ENCODE measurements at places on chromosomes 7 and 10. TPM values are rescaled to one million over a fixed set of nuclear protein-coding genes. Genes with fewer than 3 reads are reported as not detected.

- DNase-seq = no peak
Observed at GRCh38 chr7:127816354-127817190, 164.6 kb downstream of the SND1 start.

DNA sequence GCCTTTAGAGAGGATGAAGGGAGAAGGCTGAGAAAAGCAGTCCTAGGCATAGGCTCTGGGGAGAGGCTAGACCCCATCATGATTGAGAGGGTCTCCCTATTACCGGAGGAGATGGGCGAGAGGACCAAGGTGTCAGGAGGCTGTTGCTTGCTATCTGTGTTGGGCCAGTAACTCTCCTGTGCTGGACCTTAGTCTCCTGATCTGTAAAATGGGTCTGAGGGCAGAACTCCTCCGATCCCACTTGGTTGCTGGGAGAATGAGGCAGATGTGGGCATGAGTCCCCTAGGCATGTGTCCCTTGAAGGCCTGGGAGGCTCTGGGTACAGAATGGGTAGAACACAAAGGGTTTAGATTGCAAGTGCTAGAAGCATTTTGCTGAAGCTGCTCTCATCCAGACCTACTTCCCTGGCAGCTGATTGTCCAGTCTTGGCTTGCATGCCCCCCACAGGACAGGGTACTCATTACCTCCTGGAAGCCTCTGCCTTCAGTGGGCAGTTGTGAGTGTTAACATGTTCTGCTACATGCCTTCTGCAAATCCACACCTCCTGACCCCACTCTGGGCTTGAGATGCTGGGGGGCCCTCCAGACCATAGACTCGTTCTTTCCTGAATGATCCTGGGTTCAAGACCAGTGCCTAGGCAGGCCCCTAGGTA lies 4.4 kb downstream of the ZMIZ1 start:
- DNase-seq = no peak

GRCh38 chr10:130747946-130748345 lies 563.6 kb downstream of the TCERG1L start:
- no peak for DNase-seq

GRCh38 chr10:79898597-79899325 lies 50.1 kb downstream of the SFTPD start:
- no peak for DNase-seq

- DNase-seq = no peak
Observed at GRCh38 chr10:104706886-104707285, 65.8 kb downstream of the SORCS3 start.

DNA sequence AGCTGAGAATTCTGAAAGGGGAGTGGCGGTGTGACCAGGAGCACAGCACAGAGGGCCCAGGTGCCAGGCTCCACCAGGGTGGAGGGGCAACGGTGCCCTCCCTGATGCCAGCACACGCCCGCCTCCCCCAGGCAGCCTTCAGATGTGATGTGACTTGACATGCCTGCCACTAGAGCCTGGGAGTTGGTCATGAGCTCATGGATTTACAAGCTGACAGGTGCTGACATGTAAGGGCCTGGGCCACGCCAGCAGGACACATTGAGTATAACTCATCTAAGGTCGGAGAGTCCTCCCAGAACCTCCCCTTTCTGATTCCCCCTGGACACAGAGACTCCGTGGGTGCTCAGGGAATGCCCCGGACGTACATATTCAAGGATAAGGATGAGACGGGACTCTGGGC lies 74.2 kb downstream of the LSM5 start:
- no peak for DNase-seq

DNA sequence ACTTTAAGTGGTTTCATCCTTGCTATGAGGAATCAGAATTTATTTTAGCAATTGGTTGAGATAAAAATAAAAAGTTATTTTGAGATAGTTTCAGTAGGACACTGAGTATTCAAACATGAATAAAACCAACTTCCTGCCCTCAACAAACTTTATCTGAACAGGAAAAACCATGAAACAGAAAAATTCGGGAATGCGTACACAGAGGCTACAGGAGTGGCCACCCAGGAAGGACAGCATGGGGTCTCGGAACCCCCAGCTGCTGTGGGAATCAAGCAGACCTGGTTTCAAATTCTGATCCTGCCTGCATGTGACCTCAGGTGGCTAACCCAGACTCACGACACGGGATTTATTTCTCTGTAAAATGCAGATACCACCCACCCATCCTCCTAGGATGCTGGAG lies 49.0 kb upstream of the GRID1 start:
- DNase-seq = no peak

DNA sequence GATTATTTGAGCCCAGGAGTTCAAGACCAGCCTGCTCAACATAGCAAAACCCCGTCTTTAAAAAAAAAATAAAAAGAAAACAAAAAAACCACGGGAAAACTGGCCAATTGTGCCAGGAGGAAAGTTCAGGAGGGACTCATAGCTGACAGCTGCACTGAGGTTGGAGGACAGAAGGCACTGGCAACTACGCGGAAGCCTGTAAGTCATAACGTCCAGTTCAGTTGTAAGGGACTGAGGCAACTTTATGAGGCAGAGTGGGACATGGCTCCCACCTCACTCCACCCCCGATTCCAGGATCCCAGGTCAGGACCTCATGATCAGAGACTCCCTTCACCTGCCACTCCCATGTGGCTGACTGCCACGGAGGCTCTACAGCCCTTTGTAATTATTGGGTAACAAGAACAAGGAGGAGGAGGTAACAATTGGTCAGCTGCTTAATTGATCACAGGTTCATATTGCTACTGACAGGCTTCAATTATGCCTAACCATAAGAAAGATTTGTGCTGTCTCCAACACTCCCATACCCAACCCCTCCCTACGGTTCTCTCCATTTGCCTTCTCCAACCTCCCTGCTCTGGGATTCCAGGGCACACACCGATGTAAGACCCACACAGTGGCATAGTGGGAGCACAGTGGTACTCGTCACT lies 1.9 kb upstream of the CCL24 start:
- no peak for DNase-seq

DNA sequence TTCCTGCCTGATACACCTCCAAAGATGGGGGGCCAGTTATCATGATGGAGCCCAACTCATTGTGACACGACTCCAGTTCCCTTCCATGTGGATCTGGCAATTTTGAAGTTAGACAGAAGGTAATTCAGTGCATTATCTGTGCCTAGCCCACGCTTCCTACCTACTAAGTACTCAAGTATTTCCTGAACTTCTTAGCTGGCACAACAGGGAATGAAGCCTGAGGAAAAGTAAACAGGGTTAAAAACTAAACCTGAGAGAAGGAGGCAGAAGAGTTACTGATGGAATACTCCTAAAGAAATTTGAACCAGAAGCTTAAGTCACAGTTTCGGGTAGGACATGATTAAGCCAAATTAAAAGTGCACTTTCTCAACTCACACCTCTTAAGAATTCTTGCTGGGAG lies 1.1 kb upstream of the SEC31B start:
- DNase-seq = no peak

RELN gene
- total RNA-seq = 0.56 TPM

AHR gene
- total RNA-seq = 27.4 TPM

C10orf53 gene
- not detected for total RNA-seq

ZPBP gene
- not detected for total RNA-seq
